ENCODE measurements at places on chromosomes 3 and 15.

DNA sequence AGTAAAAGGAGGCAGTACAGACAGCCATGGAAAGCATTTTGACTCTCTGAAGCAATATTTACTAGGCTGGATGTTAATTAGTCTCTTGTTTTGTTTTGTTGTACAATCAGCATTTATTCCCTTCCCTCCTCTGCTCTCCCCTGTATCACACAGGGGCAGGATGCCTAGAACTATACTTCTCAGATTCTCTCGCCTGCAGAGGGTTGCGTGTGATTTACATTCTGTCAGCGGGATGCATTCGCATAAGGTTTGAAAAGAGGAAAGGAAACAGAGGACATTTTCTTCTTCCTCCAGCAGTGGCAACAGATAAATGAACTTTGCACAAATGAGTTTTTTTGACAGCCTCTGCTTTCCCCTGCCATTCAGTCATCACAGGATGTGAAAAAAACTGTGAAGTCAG lies 188.3 kb downstream of the RSL24D1 start:
- DNase-seq, result no peak

GRCh38 chr3:123072564-123072963 lies 5.7 kb downstream of the PDIA5 start:
- no peak for DNase-seq

- DNase-seq, result no peak
Measured at GRCh38 chr3:12822725-12823373, 18.5 kb downstream of the RPL32 start.

- peak; percentile 14 for DNase-seq
Measured at GRCh38 chr3:33438284-33438668, 1.9 kb downstream of the UBP1 start.

DNA sequence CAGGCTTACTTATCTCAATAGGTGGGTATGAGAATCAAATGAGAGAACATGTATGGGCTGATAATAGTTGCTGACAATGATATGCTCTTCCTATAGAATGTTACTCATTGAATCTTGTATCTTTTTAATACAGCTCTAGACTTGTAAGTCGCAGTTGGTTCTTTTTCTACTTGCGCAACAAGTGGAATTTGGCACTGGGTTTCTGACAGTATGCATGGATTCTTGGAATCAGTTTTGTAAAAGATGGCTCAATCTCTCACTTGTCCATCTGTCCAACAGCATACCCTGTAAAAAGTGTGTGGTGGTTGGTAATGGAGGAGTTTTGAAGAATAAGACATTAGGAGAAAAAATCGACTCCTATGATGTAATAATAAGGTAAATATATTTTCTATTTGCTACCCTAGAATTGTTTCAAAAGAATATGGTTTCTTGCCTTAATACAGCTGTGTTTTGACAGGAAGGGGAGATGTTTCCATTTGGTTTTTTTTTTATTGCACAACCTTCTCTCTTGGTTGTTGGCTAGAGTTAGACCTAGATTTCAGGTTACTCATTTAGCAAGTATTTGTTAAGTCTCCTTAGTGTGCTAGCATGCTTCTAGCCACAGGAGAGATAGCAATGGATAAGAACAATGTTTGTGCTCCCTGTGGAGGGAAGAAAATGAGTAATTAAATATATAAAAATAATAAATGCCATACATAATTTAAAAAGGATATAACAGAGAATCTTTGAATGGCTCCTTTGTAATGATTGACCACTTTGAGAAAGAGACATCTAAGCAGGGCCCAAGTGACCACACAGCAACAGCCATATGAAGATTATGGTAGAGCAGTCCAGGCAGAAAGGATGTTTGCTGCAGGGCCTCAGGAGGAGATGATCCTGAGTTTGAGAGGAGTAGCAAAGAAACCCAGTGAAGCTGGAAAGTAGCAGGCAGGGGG lies 21.8 kb downstream of the ST3GAL6 start:
- peak; percentile 78 for DNase-seq

DNA sequence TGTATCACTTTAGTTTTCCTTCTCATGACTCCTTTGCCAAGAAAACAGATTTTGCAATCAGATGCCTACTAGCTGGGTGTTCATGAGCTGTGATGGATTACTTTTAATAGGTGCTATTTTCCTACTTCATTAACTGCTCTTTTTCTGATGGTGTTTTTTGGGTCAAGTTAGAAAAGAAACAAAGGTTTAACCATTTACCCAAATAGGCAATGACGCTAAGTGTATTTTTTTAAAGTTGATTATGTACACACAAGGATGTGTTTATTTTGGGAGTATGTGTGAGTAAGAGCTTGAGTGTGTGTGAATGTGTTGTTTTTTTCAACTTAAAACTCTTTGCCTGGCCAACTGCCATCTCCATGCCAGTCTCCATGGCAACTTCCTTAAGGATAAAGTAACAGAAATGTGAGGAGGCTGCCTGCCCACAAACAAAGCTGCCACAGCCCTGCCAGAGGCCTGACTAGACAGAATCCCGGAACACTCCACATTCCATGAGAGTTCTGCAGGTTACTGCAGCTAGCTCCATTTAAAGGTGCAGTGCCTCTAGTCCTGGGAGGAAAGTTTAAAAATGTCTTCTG lies 215.6 kb upstream of the RBMS3 start:
- DNase-seq, result peak; percentile 93

- DNase-seq, result no peak
Measured at GRCh38 chr3:133441867-133442270, 42.0 kb downstream of the BFSP2 start.

GRCh38 chr15:26294059-26294689 lies 431.0 kb upstream of the ATP10A start:
- no peak for DNase-seq

DNA sequence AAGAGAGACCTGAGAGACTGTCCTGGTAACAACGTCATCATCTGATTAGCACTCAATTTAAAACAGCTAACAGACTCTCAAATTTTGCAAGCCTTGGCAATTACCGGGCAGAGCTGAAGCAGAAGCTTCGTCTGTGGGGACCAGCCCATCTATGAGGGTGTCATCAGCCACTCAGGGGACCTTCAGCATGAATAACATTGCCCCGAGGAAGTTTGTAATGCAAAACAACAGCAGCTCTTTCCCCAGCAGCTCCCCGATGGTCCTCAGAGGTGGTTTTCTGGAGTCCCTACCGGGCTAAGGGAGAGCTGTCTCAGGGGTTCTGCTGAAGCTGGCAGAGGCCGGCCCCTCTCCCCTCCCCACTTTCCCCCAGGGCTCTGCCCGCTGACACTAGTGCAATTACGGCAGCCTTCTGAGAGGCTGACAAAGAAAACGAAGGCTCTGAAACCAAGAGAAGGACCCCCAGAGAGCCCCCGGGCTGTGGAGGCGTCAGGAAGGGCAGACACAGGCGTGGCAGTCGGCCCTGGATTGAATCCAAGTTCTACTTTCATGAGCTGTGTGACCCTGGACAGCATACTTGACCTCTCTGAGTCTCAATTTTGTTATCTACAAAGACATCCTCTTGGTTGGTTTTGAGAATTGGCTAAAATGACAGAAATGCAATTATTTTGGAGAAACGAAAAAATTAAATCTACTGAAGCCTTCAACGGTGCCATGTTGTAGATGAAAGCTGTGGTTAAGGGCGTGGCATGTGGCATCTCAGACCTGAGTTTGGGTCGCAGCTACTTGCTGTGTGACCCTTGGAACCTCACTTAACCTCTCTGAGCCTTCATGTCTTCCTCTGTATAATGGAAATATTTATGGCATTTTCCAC lies 102.1 kb upstream of the TLE3 start:
- no peak for DNase-seq

- DNase-seq, result no peak
Measured at GRCh38 chr3:143755978-143756377, 92.3 kb downstream of the SLC9A9 start.

DNA sequence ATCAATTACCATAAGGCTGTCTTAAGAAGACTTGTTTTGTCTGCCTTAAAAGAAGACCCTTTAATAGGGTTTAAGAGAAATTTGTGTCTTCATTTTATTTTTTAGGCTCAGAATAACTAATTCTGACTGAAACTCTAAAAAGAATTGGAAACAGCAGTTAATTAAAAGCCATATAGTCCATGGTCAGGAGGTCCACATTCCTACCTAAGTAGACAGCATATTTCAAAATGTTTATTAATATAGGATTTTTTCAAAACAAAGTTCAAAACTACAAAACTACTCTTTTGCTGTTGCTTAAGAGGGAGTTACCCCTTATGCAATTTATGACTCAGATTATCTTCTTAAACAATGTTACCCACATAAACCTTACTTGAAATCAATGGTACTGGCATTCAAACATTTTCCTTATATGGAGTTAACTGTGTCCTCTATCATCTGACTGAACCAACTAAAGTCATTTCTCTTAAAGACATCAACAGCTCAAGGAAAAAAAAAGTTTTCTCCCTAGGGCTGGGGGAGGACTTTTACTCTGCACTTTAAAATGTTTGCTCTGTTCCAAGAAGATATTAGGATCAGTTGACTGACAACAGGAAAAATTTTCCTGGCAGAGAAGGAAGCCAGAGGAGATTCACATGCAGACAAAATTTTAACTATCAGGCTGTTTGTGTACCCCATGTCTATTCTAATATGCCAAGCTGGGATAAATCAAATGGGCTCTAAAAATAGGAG lies 56.8 kb upstream of the NANOGP8 start:
- peak; percentile 85 for DNase-seq

DNA sequence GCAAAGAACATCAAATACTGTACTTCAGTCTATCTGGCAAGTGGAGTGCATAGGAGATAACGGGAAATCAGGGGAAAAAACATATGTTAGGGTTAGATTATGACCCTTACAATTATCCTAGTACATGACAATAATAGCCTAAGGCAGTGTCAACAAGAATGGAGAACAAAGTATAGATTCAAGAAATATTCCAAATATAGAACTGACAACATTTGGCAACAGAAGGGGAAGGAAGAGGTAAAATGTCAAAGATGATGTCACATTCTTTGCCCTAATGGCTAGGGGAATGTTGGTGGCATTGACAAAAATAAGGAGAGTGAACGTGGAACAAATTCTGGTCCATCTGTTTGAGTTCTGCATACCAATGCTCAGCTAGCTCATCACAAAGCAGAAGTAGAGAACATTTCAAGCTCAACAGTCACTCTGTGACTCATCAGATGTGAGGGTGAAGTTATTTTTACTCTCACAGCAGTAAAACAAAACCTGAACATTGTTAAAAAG lies 15.5 kb upstream of the ATP8B4 start:
- peak; percentile 79 for DNase-seq
